ENCODE measurements at places on chromosomes 6 and 20.

GRCh38 chr20:11001764-11002540 lies 328.2 kb upstream of the JAG1 start:
- no peak for DNase-seq

- no peak for DNase-seq
Observed at GRCh38 chr6:153595903-153596302, 443.1 kb upstream of the OPRM1 start.

GRCh38 chr6:42783177-42783875 lies 1.5 kb downstream of the BICRAL start:
- no peak for DNase-seq

DNA sequence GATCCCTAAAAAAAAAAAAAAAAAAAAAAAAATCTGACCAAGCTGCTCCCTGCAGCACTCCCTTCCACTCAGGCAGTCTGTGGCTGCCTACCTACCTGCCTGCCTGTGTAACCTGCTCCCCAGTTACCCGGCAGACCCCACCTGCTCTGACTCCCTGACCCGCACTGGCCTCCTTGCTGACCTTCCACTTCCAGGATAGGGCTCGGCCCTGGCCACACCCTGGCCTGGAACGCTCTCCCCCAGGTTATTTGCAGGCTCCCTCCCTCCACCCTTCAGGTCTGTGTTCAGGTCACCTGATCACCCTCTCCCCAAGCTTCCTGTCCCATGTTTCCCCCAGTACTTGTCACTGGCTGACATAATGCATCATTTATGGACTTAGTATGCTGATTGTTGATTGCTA lies 134.3 kb downstream of the SLC23A2 start:
- no peak for DNase-seq

GRCh38 chr6:125910527-125910926 lies 46.0 kb upstream of the HINT3 start:
- DNase-seq = no peak

DNA sequence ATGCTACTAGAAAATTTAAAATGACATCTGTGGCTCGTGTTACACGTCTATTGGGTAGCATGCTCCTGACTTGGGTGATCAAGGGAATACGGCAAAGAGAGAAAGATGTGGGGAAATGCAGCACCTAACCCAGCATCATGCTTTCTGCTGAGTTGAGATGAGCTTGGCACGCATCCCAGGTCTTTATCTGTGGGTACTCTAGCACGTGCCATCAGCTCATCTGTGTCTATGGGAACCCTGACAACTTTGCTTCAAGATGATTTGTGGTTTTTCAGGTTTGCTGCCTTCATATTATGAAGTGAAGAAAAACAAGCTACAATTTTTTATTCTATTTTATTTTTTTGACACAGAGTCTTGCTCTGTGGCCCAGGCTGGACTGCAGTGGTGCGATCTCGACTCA lies 21.0 kb downstream of the RNASET2 start:
- no peak for DNase-seq

DNA sequence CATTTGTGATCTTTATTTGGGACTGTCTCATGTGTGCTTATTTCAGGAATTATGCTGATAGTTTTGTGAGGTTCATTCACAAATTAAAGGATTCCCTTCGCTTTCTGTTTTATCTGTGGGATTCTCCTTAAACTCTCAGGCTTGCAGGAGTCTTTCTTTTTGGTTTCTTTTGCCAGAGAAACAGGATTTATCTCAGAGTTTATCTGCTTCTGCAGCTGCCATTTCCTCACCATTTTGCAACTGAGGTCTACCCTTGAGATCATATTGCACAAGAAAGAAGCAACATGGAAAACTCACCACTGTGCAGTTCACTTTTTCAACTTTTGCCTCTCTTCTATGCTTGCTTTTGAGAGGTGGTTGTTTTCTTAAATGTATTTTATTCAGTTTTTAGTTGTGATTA lies 201.0 kb downstream of the PRL start:
- DNase-seq = no peak

DNA sequence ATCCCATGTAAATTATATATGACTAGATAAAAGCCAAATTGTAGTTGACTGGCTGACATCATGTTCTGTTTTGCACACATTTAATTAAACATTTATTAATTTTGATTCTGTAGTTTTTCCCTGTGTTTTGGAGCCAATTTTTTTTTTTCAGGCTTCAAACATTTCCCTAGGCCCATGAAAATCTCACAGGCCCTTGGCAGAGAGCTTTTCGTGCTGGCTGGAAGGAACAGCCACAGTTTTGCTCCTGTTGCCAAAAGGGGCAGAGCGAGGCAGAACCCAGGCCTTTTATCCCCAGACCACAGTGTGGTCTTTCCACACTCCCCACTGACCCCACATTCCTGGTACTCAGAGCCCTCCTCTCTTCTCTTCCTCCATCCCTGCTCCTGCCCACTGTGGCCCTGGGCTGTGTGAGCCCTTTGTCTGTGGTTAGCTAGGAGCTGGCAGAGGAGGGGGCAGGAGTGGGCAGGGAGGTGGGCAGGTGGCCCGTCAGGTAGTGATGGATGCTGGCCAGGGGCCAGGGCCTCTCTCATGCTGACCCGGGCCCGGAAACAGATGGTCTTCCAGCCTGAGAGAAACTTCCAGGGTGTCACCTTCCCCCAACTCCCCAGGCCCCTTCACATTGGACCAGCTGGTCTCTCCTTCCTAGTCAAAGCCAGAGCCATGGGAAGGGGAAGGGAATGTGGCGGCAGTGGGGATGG lies 19.4 kb upstream of the CCM2L start:
- no peak for DNase-seq

All from cortex of kidney (tissue), 1 donor.